ENCODE measurements at places on chromosomes 7 and 10.

DNA sequence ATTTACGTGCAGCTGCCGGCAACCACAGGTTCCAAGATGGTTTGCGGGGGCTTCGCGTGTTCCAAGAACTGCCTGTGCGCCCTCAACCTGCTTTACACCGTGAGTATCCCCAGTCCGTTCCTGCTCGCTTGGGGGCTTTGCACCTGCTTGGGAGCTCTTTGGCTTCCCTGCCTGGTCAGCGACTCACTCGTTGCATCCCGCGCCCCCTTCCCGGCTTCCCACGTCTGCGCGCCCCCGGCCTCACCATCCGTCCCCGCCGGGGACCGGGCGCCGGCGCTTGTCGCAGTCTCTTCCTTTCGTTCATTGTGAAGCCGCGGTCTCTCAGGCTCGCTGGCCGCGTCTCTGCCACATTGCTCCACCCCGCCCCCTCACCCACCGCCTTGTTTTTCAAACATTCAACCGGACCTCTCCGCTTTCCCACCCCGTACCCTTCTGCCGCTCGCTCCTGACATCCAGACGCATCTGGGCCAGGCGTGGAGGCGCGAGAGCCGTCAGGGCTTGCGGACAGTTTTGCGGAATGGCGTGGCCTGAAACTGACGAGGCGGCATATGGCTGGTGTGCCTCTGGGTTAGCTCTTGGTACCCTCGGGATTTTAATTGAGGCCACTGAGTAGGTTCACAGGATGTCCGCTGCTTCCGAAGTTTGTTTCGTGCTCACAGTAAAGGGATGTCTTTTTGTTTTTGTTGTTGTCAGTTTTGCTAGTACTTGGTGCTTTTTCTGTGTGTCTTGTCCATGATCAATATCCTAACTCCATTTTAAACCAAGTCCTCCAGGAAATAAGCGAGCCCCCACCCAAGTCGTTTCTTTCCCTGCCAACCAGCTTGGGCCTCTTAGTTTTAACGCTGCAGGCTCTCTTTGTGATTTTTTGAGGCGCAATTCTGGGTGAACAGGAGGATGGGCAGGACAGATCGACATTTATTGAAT, 639 bp downstream of the TSPAN13 start:
- peak; percentile 7 for DNase-seq

DNA sequence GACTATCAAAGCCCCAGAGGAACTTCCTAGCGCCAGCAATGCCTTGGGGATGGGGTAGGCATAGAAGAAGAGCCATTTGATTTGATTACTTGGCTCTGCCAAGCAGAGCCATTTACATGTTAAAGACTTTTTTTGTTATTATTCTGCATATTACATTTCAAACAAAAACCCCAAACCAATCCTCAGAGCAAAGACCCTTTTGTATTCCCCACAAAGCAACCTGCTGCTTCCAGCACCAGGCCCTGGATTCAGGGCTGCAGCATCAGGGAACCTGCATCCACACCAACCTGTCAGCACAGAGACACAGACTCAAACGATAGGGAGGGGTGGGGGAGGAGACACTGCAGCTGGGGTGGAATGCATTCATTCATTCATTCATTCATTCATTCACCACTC, 73.2 kb downstream of the GRID1 start:
- no peak for DNase-seq

GRCh38 chr10:60644436-60645130, 133.7 kb upstream of the CDK1 start:
- no peak for DNase-seq

GRCh38 chr7:43405948-43406347, 177.0 kb upstream of the STK17A start:
- no peak for DNase-seq

DNA sequence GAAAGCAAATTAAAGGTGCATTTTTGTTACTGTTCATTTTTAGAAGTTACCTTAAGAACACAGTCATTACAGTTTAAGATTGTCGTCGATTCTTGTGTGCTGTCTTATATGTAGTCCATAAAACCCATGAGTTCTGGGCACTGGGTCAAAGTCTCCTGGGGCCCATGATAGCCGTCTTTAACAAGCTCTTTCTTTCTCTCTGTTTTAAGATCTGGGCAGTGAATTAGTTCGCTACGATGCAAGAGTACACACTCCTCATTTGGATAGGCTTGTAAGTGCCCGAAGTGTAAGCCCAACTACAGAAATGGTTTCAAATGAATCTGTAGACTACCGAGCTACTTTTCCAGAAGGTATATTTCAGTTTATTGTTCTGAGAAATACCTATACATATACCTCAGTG, 90.7 kb upstream of the CAPZA2 start:
- no peak for DNase-seq

- DNase-seq: peak; percentile 37
These were observed 42.9 kb upstream of the BHLHA15 start for GRCh38 chr7:98168181-98168903.

DNA sequence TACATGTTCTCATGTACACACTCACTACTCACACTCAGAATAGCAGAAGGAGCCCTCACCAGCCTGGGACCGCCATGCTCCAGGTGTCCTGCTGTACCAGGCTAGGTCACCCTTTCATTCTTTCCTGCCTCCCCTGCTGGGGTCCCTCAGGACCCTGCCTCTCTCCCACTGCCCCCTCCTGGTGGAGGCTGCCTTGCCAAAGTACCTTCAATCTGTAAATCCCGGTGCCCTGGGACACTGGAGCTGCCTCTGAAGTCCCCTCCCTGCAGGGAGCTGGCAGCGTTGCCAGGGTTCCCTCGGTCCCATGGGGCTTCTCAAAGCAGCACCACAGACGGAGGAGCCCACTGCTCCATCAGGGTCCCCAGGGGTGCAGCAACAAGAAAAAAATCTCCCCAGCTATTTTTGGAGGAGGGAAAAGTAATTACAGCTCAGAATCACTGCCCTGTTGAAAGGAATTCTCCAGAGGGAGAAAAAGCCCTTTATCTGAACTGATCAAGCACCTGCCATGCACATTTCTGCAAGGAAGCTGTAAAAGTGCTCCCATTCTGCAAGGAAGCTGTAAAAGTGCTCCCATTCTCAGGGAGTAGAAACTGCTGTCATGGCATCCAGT, 259.9 kb downstream of the PTPRN2 start:
- DNase-seq: no peak

DNA sequence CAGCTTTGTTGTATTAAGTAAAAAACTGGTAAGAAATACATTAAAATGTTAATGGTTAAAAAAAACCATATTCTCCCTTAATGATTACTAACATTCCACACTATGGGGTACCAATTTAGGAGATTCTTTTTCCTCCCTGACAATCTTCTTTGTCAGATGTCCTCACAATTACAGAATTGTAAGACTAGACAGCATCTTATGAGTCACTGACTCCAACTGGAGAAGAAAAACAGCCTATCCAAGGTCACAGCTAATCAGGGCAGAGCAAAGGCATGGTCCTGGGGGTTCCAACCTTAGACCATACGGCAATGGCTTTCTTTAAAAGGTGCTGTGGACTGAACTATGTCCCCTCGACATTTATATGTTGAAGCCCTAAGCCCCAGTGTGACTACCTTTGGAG, 127.6 kb downstream of the DLG5 start:
- DNase-seq: no peak

- DNase-seq: no peak
These were observed 31.3 kb upstream of the FOXL3 start for GRCh38 chr7:258476-259190.

- DNase-seq: no peak
These were observed 203.4 kb upstream of the AHR start for GRCh38 chr7:17094963-17095574.

- no peak for DNase-seq
These were observed 234.4 kb downstream of the ARHGAP12 start for GRCh38 chr10:31694126-31694685.

DNA sequence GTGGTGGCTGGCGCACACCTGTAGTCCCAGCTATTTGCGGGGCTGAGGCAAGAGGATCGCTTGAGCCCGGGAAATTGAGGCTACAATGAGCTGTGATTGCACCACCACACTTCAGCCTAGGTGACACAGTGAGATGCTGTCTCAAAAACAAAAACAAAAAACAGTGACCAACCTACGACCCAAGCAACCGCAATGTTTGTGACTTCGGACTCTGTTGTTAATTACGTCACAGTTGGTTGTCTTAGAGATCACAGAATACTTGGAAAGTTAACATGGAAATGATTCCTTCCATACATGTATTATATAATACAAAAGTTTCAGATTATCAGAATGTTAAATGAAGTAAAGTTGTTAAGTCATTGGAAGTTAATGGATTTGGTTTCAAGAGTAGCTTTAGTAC, 106.2 kb downstream of the REEP3 start:
- DNase-seq: no peak

DNA sequence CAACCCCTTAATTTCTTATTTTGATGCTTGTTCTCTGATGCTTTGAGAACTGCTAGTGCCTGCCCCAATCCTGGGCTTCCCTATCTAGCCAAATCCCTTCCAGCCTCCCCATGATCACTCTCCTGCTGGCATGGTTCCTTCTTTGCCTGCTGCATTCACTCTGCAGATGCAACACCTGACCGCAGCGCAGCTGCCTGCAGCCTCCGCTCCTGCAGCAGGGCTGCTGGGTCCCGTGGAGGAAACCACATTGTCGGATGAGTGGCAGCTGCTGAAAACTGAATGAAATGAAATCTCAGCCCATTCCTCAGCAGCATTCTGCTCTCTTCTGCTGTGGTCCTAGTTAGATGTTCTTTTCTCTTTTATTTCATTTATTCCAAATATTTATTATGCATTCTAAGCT, 320.3 kb downstream of the CCDC3 start:
- DNase-seq: no peak

DNA sequence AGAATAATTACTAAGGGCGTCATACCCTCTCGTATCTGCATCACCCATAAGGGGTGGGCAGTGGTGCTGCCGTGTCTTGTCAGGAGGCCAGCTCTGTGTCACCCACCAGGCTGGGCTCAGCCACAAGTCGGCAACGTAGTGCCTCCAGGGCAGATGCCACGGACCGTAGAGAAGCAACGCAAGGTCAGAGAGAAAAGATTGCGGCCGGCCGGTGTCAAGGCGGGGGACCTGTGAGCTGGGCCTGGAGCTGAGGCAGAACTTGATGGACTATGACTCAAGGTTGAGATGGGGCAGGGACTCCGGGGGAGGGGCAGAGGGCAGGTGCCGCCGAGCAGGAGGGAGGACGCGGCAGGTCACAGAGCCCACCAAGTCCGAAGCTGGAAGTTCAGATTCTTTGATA, 29.5 kb downstream of the FOXK1 start:
- no peak for DNase-seq

DNA sequence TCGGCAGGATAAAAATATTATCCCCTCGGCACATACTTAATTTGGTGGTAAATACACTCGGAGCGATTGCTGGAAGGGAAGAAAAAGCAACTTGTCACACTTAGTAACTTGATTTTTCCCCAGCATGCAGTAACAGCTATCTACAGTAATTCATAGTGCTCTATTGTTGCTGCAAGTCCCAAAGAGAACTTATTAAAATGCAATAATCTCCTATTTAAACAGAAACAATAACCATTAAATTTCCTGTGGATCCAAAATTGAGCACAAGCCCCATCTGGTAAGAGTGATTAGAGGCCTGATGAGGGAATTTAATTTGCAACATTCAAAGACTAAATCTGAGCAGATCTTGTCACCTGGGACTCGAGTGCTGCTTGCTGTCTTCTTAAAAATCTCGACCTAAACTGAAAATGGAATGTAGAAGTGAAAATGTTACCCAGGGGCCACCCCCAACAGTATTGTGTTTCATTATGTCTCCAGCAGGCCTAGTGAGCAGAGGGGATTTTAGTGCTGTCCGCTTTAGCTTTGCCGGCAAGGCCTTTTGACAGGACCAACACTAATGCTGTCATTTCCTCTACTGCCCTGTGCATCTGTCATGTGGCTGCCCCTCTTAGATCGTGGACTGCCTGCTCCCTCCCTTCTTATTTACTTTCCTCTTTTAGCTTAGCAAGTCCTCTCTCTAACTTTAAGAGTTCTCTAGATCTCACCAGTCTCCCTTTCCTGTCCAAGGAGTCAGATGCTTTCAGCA, 639.7 kb downstream of the AUTS2 start:
- DNase-seq: no peak

DNA sequence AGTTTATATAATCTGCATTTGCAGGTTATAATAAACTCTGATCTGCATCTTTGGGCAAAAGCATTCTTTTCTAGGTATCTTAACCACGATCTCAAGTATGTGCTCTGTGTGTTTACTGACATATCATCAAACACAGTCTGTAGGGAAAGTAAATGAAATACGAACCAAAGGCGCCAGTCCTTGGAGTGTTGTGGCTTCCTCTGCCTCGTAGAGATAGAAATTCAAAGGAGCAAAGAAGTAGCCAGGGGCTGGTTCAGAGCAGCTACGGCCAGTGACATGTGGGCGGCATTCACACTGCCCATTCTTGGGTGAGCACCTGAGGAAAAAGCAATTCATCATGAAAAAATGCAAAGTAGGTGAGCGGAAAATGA, 38.7 kb downstream of the LAMB4 start:
- DNase-seq: no peak

DNA sequence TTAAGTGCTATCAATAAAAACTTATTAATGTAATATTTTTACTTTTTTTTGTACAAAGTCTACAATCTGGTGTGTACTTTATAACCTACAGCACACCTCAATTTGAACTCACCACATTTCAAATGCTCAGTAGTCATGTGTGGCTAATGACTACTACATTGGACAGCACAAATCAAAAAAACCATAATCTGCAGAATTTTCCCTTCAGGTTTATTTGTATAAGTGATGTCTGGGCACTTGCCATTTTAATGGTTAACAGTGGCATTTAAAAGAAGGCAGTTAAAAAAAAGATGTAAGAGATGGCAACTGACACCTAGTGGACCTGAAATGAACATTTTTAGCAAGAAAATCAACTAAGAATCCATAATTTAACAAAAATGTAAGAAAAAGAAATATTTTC, 124.6 kb upstream of the NRBF2 start:
- no peak for DNase-seq

DNA sequence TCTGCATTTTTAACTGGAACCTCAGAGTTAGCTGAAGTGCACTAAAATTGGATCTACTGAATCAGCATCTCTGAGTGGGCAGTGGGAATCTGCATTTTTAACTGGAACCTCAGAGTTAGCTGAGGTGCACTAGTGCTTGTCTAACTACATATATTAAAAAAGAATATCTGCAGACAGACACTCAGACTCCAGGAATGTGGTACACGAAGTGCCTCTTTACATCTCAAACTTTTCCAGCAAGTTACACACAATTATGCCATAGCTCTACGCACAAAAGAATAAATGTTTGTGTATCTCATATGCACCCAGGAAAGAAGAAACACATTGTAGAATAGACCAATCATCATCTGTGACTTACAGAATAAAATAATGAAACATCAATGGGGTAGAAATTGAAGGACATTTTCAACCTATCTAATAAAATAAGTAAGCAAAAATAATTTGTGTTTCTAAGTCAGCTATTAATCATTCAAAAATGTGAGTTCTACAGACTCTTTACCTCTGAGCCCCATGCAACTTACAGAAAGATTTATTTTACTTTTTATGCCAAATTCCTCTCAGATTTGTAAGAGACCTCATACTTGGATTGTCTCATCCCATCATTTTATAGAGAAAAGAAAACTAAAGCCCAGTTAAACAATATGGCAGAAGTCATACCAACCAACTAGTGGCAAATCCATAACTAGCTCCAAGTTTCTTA, 28.3 kb downstream of the PPP1R3A start:
- DNase-seq: no peak

- no peak for DNase-seq
These were observed 12.6 kb upstream of the FGFR2 start for GRCh38 chr10:121610798-121611323.

GRCh38 chr10:59971915-59972314, 65.6 kb upstream of the CCDC6 start:
- no peak for DNase-seq
